BJ (cell line): ENCODE measurements at places on chromosomes 11 and 22.

GRCh38 chr11:62048100-62048499 lies 75.7 kb upstream of the INCENP start:
- DNase-seq = peak; percentile 30

DNA sequence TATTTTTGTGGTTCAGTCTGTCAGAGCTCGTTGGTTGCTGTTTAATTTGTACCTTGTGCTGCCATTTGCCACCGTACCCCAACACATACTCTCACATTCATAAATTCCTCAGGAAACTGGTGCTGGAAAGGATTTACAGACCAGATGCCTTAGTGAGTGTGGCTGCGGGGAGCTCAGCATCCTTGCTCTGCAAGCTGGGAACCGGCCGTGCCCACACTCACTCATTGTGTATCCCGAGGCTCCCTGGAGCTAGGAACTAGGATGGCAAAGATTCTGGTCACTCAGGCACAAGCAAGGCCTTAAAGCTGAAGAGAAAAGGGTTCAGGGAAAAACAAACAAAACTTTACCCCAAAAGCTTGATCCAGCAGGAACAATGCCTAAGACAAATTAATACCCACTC lies 64.6 kb upstream of the TTC12 start:
- DNase-seq = no peak

- DNase-seq = no peak
These were observed 116.2 kb downstream of the FAT3 start for GRCh38 chr11:92340839-92341238.

- no peak for DNase-seq
These were observed 33.0 kb downstream of the GAS2 start for GRCh38 chr11:22699388-22699787.

DNA sequence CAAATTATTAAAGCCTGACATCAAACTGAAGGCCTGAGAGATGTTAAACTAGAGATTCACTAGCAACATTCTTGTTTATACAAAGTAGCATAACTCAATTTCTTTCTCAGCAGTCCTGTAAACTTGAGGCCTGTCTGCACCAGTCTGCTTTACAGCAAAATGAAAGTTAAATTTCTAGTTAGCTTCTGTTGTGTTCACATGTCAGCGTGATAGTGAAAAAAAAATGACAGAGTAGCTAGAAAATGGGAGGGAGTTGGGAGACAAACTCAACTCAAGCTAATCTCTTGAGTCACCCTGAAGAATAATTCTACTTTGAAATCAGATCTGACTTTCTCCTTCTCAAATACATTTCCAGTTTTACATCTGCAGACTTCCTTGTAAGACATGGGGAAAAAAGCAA lies 6.5 kb downstream of the RBFOX2 start:
- peak; percentile 26 for DNase-seq
